ENCODE measurements at places on chromosomes 3 and 15.

DNA sequence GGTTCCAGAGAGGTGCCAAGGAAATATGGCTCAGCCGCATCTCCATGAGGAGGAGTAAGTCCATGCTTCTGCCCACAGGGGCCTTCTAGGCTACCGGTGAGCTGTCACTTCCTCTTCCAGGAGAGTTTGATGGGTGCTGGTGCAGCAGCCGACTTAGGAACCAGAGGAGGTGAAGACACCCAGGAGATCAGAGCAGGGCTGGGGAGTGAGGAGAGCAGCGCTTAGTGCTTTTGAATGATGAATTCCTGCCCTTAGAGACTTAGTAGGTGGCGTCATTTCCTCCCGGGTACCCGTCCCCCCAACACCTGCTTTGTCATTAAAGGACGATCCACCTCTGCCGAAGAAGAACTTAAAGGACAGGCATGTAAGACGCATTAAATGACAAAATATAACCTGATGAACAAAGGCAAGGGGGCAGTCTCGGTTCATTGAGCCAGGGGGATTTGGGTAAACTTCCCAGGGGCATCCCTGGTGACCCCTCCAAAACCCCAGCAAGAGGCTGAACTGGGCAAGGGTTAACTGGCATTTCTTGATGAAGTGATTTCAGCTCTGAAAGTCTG lies 67.6 kb downstream of the HES1 start:
- peak; percentile 17 for DNase-seq

DNA sequence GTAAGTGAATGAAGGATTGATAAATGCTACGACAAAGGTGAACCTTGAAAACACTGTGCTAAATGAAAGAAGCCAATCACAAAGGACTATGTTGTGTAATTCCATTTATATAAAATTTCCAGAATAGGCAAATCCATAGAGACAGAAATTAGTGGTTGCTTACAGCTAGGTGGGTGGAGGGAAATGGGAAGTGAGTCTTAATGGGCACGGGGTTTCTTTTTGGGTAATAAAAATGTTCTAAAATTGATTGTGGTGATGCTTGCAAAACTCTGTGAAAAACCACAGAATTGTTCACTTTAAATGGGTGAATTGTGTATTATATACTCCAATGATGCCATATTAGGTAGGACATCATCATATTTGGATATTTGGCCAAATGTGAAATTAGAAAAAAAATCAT lies 20.9 kb upstream of the TEX9 start:
- DNase-seq: no peak

DNA sequence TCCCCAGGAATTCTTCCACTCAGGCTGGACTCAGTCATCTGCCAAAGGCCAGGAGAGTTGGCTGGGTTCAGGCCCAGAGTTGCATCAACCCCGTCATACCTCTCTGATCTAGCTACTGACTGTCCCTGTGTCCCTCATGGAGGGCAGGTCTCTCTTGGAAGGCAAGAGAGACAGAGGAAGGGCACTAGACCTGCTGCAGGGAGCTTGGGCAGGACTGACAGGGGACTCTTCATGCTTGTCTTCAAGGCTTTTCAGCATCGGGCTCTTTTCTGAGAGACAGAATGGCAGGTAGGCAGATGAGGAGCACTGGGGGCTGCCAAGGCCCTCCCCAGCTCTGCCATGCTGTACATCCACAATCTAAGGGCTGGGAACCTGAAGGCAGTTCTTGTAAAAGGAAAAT lies 140.1 kb upstream of the MRPS22 start:
- no peak for DNase-seq

- DNase-seq: no peak
Observed at GRCh38 chr15:91872356-91873137, 19.0 kb downstream of the SLCO3A1 start.

- DNase-seq: no peak
Observed at GRCh38 chr3:186137051-186137685, 28.3 kb upstream of the ETV5 start.

Data from CD4-positive, alpha-beta T cell treated with Interferon alpha-2 for 1 hour (primary cell).